ENCODE measurements at places on chromosomes 6 and 20. TPM values are rescaled to one million over a fixed set of nuclear protein-coding genes. Genes with fewer than 3 reads are reported as not detected.

DNA sequence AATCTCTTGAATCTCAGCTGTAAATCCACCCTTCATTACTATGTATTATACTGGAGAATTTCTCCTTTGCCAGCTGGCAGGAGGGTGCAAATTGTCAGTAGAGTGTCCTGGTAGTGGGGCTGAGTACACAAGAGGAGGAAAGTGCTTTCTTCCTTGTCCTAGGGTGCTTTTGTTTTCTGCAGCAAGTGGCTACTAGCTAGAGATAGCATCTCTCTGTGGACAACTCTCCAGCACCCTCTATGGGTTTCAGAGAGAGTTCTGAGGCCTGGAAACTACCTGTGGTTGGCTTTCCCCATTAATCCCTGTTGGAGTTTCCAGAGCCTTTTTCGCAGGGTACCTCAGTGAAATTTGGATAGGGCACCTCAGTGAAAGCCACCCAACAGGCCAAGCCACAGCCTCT is 422.5 kb upstream of the RGS17 start:
- DNase-seq, result no peak
- no peak overlapping the region for H3K4me3 ChIP-seq
- H3K27me3 ChIP-seq, result no peaks in the 10 kb centered on the region
- H3K4me1 ChIP-seq, result no peaks in the 10 kb centered on the region
- H3K27ac ChIP-seq, result no peak overlapping the region
- H3K36me3 ChIP-seq, result no peaks in the 10 kb centered on the region

DNA sequence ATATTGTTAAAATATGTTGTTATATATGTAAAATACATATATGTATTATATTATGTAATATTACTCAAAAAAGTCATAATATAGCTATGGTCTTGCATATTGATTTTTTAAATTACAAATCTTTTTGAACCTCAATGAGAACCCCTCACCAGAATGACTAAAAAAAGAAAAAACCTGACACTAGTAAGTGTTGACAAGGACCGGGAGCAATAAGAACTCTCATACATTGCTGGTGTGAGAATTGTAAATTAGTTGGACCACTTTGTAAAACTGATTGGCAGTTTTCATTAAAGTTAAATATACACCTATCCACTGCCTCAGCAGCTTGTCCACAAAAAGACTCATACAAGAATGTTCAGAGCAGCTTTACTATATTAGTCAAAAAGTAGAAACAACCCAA is 280.0 kb downstream of the BMP7 start:
- H3K27ac ChIP-seq, result no peak overlapping the region
- no peak overlapping the region for H3K4me3 ChIP-seq
- no peaks in the 10 kb centered on the region for H3K4me1 ChIP-seq
- no peak for DNase-seq
- H3K36me3 ChIP-seq, result no peaks in the 10 kb centered on the region

MUC22 gene
- total RNA-seq, result not detected

RIN2 gene
- 56.6 TPM for total RNA-seq

EGFL8 gene
- total RNA-seq, result 5.2 TPM

DNA sequence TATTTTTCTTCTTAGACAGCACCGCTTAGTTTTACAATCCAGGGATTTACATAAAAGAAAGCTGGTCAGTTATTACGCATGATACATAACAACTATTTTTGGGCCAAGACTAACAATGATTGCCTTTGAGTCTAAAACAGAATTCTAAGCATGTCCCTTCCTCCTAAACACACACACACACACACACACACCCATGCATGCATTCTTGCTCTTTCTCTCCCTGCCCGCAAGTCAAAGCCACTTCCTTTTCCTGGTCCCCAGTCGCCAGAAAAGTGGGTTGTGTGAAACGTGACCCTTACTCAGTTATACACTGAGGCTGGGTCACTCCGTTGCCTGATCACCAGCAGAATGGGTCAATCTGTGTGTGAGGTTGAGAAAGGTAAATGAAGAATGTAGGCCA is 31.4 kb downstream of the FYN start:
- H3K36me3 ChIP-seq, result no peaks in the 10 kb centered on the region
- no peaks in the 10 kb centered on the region for H3K27me3 ChIP-seq
- DNase-seq, result no peak
- H3K4me1 ChIP-seq, result no peaks in the 10 kb centered on the region

All from right atrium auricular region (tissue), 2 donors.